NCI-H526 (cell line): ENCODE measurements at places on chromosomes 2 and 18.

DNA sequence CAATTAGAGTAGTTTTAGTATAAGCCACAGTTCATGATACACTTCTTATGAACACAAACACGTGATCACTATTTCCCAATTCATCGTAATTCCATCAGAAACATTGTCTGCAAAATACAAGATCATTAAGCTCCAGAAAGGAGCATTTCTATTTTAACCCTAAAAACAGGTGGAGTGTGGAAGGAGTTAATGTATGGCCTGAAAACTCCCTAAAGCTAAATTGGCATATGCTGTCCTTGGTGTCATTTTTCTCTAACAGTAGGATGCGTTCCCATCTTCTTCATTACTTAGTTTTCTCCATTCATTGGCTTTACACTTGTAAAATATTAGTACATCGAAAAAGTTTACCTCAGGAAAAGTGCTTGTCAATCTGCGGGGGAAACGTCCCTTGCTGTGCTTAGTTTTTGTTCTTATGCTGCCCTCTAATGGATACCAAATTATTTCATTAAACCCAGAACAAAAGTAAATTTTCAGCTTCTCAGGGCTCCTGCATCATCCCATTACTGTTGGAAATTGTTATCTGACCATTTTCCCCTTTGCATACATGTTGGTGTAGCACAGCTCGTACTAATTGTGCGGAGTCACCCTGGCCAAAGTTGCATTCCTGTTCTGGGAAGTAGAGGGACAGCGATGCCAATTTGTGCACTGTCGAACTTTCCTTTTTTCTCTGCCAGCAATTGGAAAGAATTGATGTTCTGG lies 153.4 kb downstream of the GPD2 start:
- peak; percentile 72 for DNase-seq

- no peak for DNase-seq
Measured at GRCh38 chr2:84817239-84817655, 63.6 kb downstream of the TRABD2A start.

GRCh38 chr2:159211447-159212396 lies 74.8 kb downstream of the WDSUB1 start:
- DNase-seq: no peak

- no peak for DNase-seq
Measured at GRCh38 chr2:85525567-85525966, 13.4 kb upstream of the MAT2A start.

GRCh38 chr2:218006741-218007140 lies 3.9 kb upstream of the TNS1 start:
- no peak for DNase-seq

GRCh38 chr2:45930396-45930792 lies 278.9 kb downstream of the PRKCE start:
- no peak for DNase-seq

DNA sequence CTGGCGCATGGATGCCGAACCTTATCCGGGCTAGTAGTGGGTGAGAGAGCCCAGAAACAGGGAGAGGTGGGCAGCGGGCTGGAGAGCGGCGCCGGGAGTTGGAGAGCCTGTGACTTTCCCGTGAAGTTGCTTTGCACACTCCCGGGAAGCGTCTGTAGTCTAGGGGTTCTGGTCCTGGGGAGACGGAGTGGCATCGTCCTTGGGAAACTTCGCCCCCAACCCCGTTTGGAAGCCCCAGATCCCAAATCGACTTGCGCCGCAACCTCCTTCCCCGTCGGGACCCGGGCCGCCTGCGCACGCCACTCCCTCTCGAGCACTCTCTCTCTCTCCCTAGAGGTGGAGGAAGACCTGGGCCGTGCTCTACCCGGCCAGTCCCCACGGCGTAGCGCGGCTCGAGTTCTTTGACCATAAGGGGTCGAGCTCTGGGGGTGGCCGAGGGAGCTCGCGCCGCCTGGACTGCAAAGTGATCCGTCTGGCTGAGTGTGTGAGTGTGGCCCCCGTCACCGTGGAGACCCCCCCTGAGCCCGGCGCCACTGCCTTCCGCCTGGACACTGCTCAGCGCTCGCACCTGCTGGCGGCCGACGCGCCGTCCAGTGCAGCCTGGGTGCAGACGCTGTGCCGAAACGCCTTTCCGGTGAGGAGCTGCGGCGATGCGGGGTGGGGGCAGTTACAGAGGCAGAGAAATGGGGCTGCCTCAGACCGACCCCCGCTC lies 456 bp downstream of the DOK1 start:
- peak; percentile 77 for DNase-seq

DNA sequence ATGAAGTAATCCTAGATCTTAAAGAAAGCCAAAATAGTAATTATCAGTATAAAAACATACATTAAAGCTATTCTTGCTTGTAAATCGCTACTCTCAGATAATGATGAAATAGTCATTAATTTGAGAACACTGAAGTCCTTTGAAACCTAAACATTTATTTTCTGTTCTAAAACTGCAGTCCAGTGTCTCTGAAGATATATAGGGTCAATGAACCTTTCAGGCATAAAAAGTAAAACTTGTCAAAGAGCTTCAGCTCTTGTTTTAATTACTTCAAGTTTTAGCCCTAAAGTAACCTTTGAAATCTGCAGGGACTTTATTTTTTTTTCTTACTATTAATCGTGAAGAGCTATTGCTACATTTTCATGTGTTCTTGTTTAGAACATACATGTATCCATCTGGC lies 116.3 kb downstream of the KYNU start:
- DNase-seq: no peak

GRCh38 chr2:54384301-54385203 lies 71.6 kb upstream of the SPTBN1 start:
- peak; percentile 91 for DNase-seq

DNA sequence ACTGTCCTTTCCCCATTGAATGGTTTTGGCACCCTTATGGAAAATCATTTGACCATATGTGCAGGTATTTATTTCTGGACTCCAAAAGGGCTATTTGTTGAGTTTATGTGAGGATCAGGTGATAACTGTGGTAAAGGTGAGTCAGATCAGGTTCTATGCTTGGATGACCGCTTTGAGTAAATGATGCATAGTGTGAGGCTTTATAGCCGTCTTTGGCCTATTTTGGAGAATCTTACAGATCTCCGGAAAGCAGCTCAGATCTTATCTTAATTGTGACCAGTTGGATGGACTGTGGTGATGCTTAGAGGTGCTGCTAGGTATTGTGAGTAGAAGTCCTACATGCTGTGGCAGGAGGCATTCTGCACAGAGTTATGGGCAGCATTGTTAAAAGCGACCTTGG lies 126.2 kb downstream of the METTL8 start:
- no peak for DNase-seq

DNA sequence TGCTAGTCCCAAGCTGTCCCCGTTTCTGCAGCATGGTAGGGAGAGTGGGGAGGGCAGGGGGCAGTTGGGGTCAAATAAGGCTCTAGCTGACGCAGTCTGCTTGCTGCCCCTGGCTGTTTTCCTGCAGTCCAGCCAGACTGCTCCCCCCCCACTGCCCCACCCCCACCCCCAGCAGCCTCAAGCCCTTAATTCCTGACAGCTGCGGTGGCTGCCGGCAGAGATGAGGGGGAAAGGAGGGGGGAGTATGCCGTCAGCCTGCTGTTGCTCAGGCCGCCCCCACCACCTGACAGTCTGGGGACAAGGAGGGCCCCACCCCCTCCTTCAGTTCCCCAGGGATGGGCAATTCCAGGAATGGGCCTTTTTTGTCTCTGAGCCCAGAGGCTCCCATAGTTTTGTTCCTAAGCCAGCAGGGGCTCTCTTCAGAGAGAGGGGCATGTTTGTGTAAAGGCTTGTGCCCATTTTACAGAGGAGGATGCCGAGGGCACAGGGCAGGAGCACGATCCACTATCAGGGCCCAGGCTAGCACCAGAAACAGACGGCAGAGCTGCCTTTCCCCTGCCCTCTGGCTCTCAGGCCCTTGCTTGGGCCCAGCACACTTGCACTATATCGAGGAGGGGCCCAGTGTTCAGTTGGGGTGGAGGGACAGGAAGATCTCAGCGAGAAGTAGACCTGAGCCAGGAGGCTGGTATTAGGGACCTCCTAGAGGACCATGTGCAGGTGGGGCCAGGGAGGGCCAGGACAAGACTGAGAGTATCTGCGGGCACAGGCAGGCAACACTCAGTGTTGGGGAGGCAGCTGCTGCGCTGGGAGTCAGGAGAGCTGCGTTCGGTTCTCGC lies 1.5 kb upstream of the WNT10A start:
- DNase-seq: no peak

- peak; percentile 53 for DNase-seq
Measured at GRCh38 chr2:37414470-37414949, 70.1 kb downstream of the QPCT start.

DNA sequence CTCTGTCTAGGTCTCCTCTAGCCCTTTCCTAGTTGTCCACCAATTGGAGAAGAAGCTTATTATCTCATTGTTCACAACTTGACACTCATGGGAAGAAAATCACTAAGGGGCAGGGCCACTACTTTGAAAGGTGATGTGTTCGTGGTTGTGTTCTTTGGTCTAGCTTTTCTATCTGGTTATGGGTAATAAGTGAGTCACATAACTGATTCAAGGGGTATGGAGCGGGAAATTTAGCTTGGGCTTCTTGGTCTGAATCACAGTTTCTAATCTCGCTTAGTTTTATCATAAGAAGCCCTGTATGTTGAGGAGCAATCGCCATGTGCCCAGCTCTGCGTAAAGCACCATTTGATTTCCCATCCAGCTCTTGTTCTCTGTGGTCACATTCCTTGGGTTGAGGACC lies 18.7 kb upstream of the DYTN start:
- DNase-seq: no peak

- no peak for DNase-seq
Measured at GRCh38 chr2:167310442-167310841, 422.2 kb downstream of the XIRP2 start.

GRCh38 chr18:54261894-54262293 lies 7.4 kb upstream of the POLI start:
- no peak for DNase-seq

DNA sequence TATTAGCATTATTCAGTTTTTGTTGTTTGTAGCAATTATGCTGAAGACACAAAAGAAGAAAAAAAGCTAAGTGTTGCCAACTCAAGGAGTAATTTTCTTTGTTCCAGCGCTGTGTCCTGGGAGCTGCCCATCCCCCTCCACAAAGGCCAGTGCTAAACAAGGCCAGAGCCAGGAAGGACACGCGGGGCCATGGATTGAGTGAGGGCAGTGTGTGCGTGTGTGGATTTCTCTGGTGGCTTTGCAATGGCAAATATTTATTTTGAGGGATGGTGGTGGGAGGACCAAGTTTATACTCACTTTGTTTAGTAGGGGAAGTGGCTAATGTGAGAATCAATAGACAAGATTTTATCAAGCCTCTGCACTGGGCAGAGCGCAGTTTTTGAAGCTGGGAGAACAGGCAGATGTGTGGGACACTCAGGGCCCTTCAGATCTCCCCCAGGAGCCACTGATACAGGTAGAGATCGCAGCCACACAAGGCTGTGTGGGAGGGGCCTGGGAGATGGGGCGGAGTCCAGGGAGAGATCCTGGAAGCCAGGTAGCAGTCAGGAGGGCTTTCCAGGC lies 11.4 kb downstream of the AGAP1 start:
- DNase-seq: peak; percentile 41

GRCh38 chr18:77772177-77772576 lies 522.5 kb downstream of the GALR1 start:
- DNase-seq: no peak

DNA sequence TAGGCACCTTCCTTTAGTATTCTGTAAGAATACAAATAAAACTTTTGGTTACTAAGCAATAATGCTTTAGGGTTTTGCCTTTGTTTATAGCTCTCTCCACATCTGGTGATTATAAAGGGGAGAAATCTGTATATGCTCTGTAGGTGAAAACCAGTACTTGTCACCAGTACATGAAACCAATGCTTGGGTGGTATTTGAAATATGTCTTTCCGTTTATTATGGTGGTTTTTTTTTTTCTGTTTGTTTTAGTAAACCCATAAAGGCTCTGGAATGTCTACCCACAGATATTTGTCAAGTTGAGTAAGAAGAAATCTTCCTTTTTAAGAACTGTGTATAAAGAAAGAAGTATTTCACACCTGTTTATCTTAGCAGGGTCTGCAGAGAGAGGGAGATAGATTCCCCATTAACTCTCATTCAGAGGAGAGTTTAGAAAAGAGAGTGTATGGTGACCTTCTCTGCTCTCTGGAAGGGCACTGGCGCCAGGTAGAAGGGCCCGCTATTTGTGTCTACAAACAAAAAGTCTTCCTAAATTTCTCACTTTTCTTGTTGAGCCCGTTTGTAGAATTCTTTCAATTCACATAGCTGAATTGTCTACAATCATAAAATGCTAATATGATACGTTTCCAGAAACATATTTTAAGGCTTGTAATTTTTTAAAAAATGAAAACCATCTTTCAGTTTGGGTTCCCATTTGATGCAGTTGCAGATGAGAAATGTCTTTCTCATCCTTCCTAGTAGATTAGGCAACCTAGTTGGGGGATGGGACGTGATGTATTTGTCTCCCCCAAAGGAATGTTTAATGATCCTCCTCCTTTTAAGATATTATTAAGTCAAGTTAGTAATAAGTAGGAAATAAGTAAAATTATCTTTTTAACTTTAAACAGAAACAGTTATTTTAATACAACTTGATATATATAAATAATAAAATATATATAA lies 33.9 kb downstream of the MAP3K20 start:
- DNase-seq: no peak

DNA sequence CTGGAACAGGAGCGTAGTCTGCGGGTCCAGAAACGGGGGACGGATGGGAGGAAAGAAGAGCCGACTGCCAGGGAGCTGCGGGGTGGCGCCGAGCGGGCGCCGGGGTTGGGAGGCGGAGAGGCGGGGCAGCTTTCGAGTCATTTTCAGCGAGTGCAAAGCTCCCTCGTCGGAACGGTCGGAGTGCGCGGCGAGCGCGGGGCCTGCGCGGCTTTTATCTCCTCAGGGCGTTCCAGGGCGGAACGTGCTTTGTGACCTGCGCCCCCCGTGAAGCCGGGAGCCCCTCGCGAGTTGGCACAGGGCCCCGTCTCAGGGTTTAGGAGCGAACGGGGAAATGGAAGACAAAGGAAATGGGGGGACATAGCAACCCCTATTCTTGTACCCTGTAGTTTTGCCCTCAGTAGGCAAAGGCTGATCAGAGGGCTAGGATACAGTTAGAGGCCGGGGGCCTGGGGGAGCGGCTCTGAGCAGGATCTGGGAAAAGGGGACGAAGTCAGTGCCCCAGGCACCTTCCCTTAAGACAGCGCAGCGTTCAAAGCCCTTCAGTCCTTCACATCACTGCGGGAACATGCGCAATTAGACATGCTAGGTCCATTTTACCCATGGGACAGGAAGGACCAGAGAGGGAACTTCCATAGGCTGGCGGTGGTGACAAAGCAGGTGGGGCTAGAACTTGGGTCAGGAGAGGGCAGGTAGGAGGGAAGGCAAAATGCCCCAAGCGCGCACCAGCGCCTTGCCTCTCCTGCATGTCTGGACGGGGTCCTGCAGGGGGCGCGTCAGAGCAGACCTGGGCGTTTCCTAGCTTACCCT lies 60.1 kb upstream of the IL1RL1 start:
- DNase-seq: peak; percentile 67

DNA sequence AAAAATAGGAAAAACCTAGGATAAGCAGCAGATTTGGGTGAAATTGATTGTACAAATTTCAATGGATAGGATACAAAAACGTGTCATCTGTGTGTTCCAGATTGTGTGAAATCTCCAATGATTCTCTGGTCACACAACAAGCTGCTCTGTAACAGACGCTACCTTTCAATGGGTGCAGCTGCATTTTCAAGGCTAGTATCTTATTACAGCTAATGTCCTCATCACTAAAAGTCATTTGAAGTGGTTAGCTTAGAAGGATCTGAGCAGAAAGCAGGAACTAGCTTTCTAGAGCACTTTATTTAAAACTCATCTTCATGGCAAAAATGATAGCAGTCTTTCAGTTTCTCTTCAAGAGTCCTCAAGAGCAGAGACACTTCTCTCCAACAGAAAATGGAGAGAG lies 364.6 kb downstream of the LRP1B start:
- DNase-seq: no peak

GRCh38 chr2:207792244-207792785 lies 22.6 kb upstream of the FZD5 start:
- no peak for DNase-seq

- DNase-seq: no peak
Measured at GRCh38 chr2:20157193-20157891, 67.6 kb downstream of the SDC1 start.
